Adipocyte (in vitro differentiated cells): ENCODE measurements at places on chromosomes 16 and 17.

DNA sequence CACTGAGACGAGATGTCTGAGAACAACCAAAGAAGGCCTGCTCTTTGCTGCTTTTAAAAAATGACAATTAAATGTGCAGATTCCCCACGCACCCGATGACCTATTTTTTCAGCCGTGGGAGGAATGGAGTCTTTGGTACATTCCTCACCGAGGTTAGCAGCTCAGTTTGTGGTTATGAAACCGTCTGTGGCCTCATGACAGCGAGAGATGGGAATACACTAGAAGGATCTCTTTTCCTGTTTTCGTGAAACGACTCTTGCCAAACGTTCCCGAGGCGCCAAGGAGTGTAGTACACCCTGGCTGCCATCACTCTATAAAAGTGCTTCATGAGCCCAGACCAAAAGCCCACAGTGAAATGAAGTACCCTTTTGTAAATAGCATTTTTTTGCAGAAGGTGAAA lies 87.8 kb downstream of the CRISPLD2 start:
- peak; percentile 41 for DNase-seq

- no peak for DNase-seq
These were observed 18.3 kb upstream of the CCL5 start for GRCh38 chr17:35898283-35899070.

DNA sequence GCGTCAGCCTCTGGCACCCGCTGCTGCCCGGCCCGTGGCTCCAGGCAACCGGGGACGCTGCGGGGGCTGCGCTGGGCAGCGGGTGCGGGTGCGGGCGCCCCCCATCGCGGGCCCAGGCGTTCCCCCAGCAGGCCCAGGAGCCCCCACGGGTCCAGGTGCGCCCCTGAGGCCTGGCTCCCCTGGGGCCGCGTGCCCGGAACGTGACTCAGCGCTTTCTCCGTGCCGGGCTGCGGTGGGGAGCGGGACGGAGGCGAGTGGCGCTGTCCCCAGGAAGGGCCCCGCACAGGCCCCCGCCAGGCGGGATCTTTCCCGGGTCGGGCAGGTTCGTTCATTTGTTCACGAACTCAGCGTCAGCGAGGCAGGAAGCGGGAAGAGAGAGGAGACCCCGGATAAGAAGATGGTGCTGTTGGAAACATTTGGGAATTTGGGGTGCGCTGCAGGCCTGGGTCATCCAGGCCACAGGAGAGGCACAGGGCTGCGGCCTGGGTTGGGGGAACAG lies 18.4 kb upstream of the EXOC7 start:
- DNase-seq = no peak

DNA sequence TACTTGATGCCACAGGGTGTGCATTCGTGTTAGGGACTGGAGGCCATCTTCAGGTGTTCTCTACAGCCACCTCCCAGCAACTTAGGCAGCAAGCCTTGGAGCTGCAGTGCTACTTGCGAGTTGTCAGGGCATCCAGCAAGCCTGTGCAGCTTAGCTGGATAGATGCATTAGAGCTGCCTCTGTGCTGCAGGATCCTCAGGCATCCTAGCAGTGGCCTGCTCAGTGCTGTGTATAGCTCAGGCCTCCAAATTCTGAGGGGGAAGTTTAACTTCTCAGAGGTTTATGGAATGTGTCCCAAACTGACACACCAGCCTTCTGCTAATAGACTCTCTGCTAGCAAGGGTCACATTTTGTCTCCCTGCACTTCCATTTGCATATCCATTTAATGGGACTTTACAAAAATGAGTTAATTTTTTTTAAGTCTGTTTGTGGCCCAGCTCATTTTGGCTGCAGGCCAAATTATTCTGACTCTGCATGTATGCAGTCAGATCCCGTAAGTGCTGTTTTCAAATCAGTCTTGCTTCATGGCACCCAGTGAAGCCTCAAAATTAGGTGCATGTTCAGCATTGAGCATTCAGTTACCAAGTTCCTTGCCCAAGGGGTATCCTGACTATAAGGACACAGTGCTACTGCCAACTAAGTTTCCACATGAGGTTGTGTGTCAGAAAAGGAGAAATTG lies 6.8 kb downstream of the GABARAPL2 start:
- DNase-seq = no peak

DNA sequence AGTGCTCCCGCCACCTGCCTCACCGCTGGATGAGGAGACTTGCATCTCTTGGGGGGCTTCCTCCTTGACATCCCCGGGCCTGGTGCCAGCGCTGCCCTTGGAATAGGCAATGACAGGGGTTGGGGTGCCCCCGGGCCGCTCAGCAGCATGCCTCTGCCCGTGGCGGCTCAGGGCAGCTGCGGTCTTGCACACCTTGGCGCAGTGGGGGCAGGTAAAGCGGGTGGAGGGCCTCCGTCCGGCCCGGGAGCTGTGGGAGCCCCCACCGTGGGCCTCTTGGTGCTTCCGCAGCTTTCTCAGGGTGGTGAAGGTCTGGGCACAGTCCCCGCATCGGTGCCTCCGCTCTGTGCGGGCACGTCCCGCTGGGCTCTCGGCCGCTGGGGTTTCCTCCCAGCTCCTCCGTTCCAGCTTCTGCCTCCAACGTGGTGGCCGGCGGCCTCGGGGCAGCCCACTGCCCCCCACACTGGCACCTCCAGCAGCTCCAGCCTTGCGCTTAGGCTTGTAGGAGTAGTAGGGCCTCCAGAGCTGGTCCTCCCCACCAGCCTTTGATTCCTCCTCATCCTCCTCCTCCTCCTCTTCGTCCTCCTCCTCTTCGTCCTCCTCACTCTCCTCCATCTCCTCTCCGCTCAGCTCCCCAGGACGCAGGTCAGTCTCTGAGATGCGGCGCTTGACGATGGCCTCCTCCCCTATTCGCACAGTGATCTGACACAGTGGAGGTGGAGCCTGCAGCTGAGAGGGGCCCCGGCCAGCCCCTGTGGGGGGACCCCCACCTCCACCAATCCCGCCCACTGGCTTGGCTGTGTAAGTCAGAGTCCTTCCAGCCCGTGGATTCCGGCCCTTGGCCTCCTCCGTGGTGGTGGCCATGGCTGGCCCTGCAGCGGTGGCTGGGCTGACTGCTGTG lies 16.7 kb downstream of the ZBTB4 start:
- DNase-seq = no peak

DNA sequence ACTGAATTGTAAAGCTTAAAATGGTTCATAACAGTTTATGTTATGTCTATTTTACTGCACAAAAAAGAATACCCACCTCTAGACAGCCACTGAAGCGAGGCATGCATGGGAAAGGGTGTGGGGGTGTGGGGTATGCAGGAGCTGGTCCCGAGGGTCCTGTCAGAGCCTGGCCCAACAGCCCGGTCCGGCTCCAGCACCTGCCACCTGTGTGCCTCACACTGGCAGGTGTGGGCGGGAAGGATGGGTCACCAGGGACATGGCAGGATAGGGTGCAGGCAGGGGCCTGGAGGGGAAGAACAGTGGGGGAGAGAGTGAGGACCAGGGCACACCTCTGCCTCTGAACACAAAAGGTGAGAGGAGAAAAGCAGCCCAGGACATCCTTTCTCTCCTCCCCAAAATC lies 22.8 kb upstream of the RASD1 start:
- no peak for DNase-seq

DNA sequence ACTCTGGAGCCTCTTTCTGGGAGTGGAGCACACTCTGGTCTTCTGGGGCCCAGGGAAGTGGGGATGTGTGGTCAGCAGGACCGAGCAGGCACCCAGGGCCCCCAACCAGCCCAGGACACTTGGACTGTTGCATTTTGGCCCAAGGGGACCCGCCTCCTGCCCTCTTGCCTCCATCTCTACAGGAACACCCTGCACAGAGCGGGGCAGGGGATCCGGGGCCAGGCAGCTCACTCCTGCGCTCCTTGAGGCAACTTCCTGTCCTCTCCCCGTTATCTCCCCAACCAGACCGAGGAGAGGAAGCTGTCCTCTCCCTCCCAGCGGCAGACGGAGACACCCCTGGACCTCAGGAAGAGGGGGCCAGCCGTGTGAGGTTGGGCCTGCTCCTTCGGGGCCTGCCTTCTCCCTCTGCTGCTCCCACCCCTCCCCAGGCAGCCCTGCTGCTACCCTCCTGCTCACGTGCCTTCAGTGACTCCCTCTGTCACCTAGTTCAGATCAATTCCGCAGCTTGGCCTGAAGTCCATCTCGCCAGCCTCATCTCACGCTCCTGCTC lies 10.0 kb upstream of the ATP2A3 start:
- no peak for DNase-seq

DNA sequence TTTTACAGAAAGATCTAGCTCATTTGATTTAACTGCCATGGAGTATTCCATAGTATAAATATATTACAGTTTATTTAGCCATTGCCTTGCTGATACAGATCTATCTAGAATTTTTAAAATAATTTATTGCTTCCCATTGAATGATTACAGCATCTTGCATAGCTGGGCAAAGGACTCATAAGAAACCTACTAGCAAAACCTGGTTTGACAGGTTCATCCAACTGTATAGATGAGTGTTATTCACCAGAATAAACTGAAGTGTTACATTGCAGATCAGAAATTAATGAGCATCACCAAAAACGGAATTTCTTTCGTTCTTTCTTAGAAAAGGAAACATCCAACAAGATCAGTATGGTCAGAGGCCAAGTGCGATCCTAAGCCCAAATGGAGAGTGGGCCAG lies 202.2 kb upstream of the CACNG5 start:
- no peak for DNase-seq

DNA sequence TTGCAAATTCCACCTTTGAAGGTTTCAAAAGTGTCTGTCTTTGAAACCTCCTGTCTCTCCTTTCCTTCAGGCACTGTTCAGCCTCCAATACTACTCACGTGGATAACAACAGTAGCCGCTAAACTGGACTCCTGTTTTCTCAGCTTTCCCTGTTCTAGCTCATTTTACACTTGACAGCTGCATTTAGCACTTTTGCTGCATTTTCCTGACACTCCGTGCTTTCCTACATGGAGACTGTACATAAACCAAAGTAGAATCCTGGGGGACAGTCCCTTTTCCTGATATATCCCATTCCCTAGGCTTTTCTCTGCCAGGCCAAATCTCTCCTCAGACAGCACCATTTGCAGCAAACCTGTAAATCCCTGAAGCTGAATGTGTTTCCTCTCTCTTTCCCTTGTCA lies 3.6 kb downstream of the CCL5 start:
- DNase-seq = no peak

DNA sequence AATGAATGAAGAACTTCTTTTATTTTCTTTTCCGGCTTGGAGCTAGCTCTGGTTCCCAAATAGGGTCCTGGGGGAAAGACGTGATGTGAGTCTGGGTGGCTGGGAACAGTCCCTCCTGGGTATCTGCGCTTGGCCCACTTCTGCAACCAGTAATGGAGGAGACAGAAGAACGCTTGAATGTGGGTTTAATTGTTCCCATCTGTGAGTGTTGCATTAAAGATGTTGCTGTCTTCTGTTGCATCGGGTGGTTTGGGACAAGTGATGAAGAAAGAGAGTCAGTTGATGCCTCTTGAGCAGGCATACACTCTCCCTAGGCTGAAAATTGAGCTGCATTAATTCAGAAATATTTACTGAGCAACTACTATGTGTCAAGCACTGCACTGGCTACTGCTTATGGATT lies 511.1 kb downstream of the CDH13 start:
- no peak for DNase-seq

- no peak for DNase-seq
These were observed 19.3 kb downstream of the CMTM3 start for GRCh38 chr16:66623755-66624154.

DNA sequence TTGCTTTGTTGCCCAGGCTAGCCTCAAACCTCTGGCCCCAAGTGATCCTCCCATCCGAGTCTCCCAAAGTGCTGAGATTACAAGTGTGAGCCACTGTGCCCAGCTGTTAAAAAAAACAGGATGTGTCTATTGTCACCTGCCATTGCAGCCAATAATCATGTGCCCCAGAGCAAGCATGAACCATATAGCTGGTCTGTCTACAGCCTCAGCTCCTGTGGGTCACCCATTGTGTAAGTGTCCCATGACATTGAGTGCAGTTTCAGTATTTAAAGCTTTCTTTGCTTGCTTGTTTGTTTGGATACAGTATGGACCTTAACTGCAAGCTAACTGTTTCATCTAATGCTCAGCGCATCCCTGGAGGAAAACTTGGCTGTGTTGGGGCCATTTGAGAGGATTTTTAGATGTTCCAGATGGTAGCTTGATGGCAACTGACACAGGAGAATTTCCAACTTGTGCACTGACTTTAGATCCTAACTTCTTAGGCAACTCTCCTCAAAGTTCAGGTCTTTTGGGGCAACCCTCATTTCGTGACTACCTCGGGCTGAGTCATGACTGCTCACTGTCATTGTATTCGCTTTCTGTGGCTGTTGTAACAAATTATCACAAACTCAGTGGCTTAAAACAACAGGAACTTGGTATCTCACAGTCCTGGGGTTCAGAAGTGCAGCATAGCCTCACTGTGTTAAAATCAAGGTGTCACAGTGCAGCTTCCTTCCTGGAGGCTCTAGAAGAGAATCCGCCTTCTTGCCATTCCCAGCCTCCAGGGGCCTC lies 30.3 kb upstream of the ADORA2B start:
- no peak for DNase-seq
